Metanephros (tissue), 2 donors: ENCODE measurements at places on chromosomes 2 and 18. TPM values are rescaled to one million over a fixed set of nuclear protein-coding genes. Genes with fewer than 3 reads are reported as not detected.

ELOA2 gene
- not detected for total RNA-seq

IL1RN gene
- 6.0 TPM for total RNA-seq

ERFE gene
- total RNA-seq = 5.1 TPM

CNDP1 gene
- 0.23 TPM for total RNA-seq

FABP1 gene
- total RNA-seq = 1.1 TPM

BOLL gene
- total RNA-seq = 0.23 TPM

EFHD1 gene
- total RNA-seq = 30.4 TPM

TAF4B gene
- total RNA-seq = 5.4 TPM

RAD51AP2 gene
- total RNA-seq = 0.12 TPM

RBM43 gene
- total RNA-seq = 11.5 TPM

CFAP65 gene
- total RNA-seq = 0.23 TPM

TMEM247 gene
- not detected for total RNA-seq

NETO1 gene
- 0.29 TPM for total RNA-seq

LRRC30 gene
- total RNA-seq = 6.4 TPM

DNER gene
- total RNA-seq = 44.3 TPM

IL18RAP gene
- total RNA-seq = 0.35 TPM

CHST9 gene
- total RNA-seq = 1.6 TPM

ATAD2B gene
- 30.5 TPM for total RNA-seq

B3GNT7 gene
- total RNA-seq = 4.7 TPM

RND3 gene
- 40.0 TPM for total RNA-seq

LBX2 gene
- 1.1 TPM for total RNA-seq
